ENCODE measurements at places on chromosomes 5 and 9.

GRCh38 chr5:74196233-74196632 lies 444.3 kb downstream of the ENC1 start:
- no peak for DNase-seq

DNA sequence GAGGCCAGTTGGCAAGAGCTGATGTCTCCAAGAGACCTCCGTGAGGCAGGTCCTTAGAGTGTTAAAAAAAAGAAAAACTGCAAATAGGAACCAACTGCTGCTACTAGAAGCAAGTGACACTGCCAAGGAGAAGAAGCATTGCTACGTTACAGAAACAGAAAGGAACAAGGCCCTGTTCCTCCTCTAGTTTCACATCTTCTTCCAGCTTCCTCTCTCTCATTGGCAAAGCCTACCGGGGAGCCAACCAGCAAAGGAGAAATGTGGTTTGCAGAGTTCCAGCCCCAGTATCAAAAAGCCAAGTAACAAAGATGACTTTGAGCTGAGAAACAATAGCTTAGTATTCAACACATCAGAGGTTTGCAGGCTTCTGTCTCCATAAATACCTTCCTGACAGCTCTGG lies 145.9 kb downstream of the PRELID2 start:
- no peak for DNase-seq

DNA sequence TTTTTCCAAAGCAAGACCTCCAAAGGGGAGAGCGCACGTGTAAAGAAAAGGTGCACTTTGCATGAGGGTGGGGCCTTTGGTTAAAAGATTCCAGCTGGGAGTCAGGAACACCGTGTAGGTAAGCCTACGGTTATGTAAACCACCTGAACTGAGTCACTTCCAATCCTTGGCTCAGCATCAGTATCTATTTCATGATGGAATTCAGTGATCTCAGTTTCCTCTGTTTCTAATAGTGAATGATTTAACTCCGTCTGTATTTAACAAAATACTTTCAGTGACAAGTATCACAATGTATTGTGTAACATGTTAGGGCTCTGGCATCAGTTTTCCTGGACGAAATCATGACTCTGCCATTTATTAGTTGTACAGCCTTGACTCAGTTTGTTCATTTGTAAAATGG lies 1.3 kb upstream of the SVEP1 start:
- no peak for DNase-seq

GRCh38 chr5:5089895-5090649 lies 50.1 kb upstream of the ADAMTS16 start:
- no peak for DNase-seq

GRCh38 chr9:121494192-121494591 lies 5.5 kb downstream of the GGTA1 start:
- no peak for DNase-seq

DNA sequence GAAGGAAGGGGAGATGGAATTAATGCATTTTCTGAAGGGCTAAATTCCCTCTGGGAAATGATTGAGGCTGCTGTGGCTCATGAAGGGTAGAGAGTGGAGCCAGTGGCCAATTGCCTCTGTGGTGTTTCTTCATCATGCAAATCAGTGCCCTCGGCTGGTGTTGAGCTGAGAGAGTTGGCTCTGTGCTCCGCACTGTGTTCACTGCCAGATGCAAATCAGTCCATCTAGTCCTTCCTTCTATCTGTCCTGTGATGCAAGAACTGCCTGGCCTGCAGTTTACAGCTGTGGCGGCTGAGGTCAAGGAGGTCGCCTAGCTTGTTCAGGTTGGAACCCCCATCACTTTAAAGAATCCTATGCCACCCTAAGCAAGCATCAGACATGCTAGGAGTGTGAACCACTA lies 6.0 kb downstream of the TMEM171 start:
- DNase-seq, result no peak

DNA sequence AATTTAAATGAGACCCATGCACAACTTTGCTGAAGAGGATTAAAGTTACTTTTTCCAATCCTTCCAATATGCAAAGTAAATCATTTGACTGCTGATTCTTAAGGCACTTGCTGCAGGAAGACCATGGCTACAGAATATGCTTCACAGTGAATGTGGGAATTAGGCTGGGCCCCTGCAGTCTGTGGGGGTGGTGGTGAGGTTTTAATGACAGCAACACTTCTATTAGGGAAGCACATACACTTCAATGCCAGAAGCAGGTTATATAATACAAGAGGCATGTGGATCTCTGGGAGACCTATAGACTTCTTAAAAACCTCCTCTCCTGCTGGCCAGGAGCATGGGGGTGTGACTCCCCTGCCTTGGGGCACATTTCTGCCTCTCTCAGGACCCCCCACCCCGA lies 124.5 kb upstream of the KLF9 start:
- DNase-seq, result no peak

DNA sequence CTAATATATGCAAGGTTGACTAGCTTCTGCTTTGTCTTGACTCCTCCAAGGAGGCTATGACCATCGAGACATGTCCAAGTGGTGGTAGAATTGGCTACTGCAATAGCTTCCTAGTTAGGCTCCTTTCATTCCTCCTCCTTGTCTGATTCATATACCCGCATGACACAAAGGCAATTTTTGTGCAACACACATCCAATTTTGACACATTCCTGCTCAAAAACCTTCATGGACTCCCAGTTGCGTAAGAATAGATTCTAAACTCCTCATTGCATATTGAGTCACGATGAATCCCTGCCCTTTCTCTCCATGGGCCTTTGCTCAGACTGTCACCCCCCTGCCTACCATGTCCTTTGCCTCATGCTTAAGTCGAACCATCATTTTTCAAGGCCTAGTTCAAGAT lies 344.5 kb downstream of the ACTL7B start:
- no peak for DNase-seq

DNA sequence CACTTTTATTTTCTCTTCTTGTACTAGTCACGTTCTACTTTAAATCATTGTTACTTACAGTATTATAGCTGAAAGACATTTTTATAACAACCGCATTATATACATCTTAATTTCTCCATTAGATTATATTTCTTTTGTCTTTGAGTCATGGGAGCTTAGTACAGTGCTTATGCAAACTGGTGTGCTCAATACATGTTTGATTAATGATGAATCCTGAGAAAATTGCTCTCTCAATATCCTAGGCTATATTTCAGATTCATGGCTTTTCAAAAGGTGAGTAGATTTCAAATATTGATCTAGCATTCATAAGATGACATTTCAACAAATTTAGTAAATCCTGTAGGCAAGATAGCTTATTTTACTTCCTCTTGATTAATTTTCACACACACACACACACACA lies 102.2 kb upstream of the FST start:
- no peak for DNase-seq

DNA sequence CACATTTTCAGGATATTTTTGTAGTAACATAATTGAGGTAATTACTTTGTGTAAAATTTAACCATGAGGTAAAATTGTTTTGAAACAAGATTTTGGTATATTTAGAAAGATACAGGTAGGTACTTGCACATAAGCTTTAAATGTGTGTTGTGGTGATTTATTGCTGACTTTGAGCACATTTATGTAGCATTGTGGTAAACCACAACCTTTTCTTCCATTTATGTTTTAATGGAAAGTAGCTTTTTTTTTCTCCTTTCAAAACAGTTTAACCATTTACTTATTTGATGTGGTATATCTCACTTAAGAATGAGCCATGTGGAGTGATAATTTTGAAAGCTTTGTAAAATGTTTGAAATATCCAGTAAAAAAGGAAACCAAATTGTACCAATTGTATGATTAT lies 35.6 kb downstream of the FCHO2 start:
- DNase-seq, result no peak

GRCh38 chr5:107499776-107500175 lies 171.0 kb downstream of the EFNA5 start:
- no peak for DNase-seq

DNA sequence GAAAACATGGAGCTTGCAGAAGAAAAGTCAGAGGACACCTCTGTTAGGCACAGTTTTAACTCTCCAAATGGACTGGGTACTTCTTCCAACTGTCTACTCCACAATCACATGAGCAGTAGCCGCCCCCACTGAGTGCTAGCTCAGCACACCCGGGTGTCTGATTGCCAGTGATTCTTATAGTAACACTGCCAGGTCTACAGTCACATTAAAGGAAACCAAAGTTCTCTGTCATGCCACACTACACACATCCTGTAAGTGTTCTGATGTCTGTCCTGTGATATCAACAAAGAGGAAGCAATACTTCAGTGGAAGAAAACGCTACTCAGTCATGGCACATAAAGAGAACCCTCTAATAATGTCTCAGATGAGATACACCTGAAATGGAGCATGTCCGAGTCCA lies at the start of gene HAVCR2:
Gene HAVCR2, minus strand, starts transcription at position 69 of the 400 bp plus-strand sequence. Its CDS starts 61 bp downstream, at position 8.
- no peak for DNase-seq

DNA sequence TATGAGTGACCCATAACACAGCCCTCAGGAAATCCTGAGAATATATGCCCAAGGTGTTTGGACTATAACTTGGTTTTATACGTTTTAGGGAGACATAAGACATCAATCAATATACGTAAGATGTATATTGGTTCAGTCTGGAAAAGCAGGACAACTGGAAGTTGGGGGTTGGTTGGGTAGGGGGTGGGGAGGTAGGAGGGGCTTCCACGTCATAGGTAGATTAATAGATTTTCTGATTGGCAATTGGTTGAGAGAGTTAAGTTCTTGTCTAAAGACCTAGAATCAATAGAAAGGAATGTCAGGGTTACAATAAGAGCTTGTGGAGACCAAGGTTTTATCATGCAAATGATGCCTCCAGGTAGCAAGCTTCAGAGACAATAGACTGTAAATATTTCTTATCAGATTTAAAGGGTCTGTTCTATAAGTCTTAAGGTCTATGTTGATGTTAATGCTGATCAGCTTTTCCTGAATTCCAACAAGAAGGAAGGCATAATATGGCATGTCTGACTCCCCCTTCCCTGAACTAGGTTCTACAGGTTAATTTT lies 2267.7 kb upstream of the ACO1 start:
- DNase-seq, result no peak

GRCh38 chr9:134811079-134811672 lies 69.4 kb upstream of the FCN2 start:
- no peak for DNase-seq

- DNase-seq, result no peak
These were observed 580.2 kb upstream of the FAM174A start for GRCh38 chr5:99955006-99955405.

GRCh38 chr5:142360607-142361120 lies 35.8 kb upstream of the SPRY4 start:
- peak; percentile 4 for DNase-seq

DNA sequence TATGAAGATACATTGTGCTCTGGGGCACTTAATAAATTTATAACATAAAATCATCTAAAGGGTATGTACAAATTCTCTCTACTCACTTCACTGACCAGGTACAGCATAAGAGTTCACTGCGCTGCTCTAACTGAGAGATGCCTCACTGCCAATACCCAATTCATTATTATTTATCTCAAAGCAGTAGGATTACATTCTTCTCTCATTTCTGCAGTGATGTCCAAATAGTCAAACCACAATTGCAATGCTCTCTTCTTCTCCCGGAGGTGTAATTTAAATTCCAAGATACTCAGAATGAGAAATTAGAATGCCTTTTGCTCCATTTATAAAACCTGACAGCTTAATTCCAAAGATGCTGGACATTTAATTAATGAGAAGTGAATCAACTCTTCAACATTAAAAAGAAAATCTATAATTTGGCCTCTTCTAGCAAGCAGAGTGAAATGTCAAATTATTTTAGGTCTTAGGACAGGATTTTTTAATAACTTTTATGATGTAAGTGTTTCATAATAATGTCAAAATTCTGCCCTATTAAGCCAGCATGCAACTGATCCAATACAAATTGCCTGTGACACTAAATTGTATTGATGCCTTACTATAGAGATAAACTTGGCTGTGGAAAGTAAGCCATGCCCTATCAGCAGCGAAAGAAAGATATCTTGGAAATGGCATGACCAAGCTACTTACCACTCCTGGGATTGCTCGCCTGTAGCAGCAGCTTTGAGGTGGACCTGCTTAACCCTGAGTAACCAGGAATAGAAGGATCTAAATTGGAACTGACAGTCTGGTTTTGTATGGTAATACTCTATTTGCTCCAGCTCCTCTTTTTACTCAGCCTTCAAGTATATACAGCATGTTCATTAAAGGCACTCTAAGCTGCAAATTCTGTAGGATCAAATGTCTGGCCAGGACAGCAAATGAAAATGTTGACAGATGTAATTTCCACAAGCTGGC lies 374.2 kb upstream of the TYRP1 start:
- DNase-seq, result no peak

- DNase-seq, result no peak
These were observed 211.9 kb upstream of the CDH6 start for GRCh38 chr5:30981576-30981975.

DNA sequence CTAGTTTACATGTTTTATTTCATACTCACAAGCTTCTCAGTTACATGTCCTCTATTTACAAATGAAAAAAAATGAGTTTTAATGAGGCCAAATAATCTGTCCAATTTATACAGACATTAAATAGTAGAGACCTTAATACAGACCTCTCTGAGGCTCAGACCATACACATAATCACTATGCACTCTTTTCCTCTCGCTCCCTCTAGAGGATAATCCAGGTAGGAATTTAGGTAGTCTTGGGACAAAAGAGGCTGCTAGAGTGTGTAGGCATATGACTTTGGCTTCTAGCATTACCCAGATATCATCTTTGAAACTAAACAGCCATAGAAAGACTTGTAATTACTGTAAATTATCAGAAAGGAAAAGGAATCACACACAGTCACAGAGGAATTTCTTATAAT lies 444.7 kb downstream of the HINT1 start:
- DNase-seq, result peak; percentile 3

DNA sequence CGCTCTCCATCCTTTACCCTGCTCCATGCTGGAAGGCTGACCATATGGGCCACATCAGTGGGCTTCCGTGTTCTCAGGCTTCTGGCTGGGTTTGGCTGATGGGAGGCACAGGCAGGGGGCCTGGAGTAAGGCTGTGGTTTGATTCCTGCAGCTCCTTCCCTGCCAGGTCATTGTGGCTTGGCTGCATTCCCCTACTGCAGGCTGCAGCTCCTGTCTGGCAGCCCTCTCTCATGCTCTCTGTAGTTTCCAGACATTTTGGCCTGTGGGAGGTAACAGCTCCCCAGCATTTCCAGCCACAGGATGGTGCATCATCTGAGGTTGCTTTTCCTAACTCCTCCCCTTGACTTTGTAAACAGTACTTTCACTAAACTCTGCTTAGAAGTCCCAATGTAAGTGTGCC lies 102.0 kb upstream of the PTPN3 start:
- no peak for DNase-seq

DNA sequence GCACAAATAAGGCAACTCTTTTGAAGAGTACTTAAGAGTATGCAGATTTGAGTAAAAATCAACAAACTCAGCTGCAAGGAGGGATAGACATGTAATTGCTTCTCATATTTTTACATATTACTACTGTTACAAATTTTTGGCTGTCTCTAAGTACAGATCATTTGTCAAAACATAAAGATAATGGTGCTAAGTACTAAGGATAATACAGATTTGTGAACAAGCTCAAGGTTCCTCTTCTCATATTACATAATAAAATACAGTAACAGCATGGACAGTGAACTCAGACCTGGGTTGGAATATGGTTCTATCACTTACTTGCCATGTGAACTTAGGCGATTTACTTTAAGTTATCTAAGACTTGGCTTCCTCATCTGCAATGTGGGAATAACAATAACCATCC lies 168.0 kb downstream of the AP3B1 start:
- DNase-seq, result no peak
